Hematopoietic multipotent progenitor cell treated with erythropoietin and hydrocortisone succinate and interleukin-3 and kit ligand, for 8 days (in vitro differentiated cells): ENCODE measurements at places on chromosomes 3 and 15.

- no peak for DNase-seq
These were observed 1.4 kb downstream of the CHL1 start for GRCh38 chr3:197828-198491.

DNA sequence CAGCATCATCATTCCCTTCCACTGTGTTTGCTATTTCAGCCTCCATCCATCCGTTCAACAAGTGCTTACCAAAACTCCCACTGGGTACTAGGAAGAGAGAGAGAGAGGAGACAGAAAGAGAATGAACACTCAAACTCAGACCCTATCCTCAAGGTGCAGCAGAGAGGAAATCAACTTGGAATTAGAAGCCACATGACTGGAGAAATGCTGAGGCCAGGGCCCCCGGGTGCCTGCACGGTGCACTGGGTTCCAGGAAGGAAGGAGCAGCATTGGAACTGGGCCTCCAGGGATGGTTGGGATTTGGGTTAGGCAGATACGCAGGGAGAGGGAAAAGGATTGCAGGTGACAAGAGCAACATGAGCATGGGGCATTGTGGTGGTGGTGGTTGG, 30.0 kb downstream of the CORO2B start:
- no peak for DNase-seq

- no peak for DNase-seq
These were observed 228.7 kb downstream of the MBNL1 start for GRCh38 chr3:152497457-152497856.

DNA sequence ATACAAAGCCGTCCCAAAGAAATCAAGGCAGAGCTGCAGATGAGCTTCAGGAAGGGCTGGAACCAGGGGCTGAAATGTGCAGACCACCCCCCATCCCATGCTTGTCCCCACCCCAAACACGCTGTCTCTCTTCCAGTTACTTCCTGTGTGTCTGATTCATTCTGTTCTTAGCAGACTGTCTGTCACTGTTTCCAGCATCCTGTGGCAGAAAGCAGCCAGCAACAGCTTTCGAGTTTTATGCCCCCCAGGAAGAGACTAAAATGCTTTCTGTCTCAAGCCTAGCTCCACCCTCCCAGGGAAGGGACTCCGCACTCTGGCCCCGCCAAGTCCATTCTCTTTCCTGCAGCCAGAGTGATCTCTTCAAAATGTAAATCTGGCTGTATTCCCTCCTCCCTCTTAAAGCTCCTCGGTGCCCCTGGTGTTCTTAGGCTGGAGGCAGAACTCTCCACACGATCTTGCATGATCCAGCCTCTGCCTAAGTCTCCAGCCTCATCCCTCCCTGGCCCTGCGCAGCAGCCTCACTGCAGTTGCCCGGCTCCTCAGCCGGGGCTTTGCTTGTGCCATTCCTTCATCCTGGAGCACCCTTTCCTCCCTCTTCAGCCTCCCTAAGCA, 41.5 kb downstream of the HRH1 start:
- DNase-seq = no peak

DNA sequence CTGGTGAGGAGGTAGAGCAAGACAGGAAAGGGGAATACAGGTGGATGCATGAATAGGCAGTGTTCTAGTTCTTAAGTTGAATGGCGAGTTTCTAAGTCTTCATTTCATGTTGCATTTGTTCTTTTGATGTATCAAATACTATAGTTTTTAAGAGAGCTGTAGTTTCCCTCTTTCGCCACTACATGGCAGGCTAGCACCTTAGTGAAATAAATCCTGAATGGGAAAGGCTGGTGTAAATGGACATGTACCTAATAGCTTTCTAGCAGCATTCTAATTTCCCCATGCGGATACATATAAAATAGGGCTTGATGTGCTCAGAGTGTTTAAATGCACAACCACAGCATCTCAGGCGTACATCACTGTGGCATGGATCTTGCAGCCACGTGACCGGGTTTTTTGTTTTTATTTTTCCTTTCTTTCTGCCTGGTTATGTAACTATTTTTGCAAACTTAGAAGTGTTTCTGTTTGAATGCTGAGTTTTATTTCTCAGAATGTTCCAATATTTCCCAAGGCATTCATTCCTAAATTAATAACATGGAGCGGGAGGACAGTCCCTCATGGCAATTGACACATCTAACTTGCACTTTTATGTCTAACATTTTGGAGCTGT, 23.5 kb upstream of the CLN6 start:
- DNase-seq = peak; percentile 89

GRCh38 chr3:8238432-8238831, 263.2 kb upstream of the LMCD1 start:
- DNase-seq = no peak

DNA sequence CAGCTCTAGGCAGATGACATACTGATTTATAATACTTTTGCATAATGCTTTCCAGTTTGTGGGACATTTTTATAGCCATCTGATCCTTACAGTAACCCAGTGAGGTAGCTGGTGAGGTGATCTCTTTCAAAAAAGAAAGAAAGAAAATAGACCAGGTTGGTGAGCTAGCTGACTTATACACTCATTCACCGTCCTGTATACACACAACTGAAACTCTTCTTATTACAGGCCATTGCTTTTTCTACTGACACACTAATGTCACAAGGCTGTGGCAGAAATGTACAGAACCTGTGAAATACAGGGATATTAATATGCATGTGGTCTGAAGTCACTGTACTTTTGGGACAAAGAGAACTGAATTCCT, 150.2 kb upstream of the BHLHE40 start:
- no peak for DNase-seq

GRCh38 chr3:186219211-186219638, 110.3 kb upstream of the ETV5 start:
- no peak for DNase-seq

- DNase-seq = no peak
These were observed 44.6 kb upstream of the GOLGA6B start for GRCh38 chr15:72609862-72610261.

DNA sequence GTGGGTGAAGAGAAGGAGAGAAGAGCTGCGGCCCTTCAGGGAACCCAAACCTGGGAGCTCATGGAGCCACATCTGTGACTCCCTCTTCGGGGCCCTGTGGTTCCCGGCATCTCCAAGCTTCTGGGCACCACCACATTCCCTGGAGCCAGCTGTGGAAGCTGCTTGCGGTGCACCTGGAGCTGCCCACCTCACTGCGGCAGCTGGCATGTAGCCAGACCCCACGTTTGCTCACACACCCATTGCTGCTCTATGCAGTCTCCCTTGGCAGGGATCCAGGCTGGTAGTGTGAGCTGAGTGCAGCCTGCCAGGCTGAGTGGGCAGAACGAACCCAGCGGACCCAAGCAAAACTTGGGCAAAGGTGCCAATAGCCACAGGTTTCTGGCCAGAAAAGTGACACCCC, 16.8 kb upstream of the PLA2G4E start:
- DNase-seq = peak; percentile 12

DNA sequence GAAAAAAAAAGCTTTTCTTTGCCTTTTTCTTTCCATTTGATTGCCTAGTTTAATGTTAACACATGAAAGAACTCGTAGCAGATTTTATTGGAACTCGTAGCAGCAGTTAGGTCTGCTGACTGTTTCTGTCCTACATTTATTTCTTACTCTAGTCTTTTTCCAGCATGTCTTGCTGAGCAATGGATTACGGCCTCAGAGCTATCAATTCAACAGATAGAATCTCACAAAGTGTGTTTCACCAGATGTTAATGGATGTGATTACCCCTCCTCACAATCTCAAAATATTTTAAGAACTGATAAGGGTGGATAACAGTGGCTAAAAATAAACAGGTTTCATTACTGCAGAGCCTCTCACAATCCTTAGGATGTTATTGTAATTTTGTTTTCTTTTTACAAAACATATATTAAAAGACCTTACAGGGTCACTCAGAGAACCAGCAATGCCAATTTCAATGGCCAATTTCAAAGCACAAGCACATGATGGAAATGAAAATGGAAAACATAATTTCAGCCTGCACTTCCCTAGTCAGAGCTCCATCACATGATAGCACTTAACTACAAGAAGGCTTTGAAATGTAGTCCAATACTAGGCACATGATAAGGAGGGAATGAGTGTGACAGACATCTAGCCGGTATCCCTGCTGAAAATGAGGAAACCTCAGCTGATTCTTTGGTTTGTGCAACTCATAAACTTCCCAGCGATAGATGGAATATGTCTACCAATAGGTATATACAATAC, 838.1 kb upstream of the SEMA6D start:
- no peak for DNase-seq

DNA sequence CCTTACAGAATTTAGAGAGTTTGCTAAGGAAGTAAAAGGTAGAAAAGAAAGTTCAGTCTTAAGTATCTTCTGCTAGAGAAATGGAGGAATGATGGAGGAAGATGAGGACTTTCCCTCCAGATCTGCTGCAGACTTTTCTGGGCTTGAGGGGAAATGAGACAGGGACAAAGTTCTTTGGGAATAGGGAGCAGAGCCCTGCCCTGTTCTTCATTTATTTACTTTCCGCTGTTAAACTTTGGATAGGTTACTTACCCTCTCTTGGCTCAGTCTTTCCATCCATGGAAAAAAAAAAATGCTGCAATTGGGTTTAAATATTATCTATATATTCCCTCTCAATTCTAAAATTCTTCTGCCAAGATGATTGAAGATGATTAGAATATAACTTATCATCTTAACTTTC, 202.9 kb downstream of the TBL1XR1 start:
- DNase-seq = no peak

- peak; percentile 55 for DNase-seq
These were observed 31.4 kb upstream of the PRTG start for GRCh38 chr15:55774113-55774970.

DNA sequence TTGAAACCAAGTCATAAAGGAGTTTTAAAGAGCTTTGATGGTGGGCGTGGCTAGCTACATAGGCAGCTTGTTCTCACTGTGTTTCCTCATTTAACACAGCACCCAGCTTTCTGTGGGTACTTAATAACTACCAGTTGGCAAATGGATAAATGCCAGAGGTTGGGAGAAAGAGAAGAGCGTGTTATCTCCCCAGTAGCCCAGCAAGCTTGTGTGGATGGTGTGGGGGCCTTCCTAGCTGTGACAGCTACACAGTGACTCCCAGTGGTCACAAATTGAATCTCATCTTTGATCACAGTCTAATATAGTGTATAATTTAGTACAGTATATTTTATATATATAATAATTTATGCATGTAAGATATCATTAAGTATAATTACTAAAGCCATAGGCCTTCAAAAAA, 984.1 kb downstream of the EPHA3 start:
- peak; percentile 33 for DNase-seq

GRCh38 chr15:90345857-90346256, 6.2 kb upstream of the ZNF774 start:
- no peak for DNase-seq

DNA sequence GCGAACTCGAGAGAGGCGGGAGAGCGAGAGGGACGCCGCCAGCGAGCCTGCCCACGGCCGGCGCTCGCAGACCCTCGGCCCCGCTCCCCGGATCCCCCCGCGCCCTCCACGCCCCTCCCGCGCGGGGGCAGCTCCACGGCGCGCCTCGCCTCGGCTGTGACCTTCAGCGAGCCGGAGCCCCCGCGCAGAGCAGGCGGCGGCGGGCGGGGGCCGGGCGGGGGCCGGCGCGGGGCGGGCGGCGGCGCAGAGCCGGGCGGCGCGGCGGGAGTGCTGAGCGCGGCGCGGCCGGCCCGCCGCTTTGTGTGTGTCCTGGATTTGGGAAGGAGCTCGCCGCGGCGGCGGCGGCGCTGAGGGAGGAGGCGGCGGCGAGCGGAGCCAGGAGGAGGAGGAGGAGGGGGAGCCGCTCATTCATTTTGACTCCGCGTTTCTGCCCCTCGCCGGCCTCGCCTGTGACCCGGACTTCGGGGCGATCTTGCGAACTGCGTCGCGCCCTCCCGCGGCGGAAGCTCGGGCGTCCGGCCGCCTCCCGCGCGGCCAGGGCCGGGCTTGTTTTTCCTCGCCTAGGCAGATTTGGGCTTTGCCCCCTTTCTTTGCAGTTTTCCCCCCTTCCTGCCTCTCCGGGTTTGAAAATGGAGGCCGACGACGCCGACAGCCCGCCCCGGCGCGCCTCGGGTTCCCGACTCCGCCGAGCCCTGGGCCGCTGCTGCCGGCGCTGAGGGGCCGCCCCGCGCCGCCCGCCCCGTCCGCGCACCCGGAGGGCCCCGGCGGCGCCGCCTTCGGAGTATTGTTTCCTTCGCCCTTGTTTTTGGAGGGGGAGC, 524 bp downstream of the IGF1R start:
- DNase-seq = peak; percentile 42

GRCh38 chr3:141094790-141095545, 43.8 kb downstream of the SPSB4 start:
- DNase-seq = no peak

- DNase-seq = peak; percentile 50
These were observed 171.1 kb upstream of the CCDC54 start for GRCh38 chr3:107206141-107206540.

DNA sequence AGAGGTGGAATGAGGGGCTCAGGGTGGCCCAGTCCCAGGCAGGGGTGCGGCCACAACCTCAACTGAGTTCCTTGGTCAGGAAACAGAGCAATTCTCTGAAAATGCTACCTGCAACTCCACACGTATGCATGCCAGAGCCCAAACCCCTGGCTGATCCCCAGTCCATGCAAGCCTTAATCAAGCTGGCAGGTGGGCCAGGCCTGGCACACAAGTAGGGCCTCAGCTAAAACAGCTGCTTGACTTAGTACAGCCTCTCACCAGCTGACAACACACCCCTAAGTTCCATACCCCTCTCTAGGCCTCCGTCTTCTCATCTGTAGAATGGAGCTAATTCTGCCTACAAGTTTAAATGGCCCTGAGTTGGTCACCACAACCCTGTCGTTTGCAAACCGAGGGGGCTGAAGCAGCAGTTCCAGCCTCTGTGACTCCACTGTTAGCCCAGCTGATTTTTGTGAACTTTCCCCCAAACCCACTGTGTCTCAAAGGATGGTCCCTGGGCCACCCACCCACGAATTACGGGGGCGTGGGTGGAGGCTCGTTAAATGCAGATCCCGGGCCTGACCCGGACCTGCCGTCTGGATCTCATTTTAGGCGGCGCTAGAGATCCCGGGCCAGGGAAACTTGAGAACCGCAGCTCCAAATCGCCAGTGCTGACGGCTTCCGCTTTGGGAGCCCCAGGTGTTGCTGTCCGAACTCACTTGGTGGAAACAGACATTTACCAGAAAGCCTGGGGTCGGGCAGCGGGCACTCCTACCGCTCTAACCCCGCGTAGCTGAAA, 927 bp downstream of the CHDH start:
- no peak for DNase-seq

DNA sequence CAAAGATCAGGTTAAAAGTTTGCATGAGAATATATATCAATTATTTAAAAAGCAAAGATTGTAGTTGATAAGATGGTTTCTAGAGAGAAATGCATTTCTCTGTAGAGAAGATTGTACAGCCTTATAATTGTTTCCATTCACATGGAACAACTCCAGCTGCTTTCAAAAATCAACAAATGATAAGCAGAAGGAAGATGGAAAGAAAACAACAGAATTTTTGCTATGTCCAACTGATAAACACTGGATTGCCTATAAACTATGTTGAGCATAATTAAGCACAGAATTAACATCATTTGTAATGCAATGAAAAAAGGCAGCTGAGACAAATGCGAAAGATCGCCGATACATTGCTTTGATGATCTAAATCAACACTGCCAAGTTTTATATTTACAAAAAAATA, 89.0 kb downstream of the C3orf85 start:
- DNase-seq = no peak
